B cell (primary cell): ENCODE measurements at places on chromosomes 16 and 17.

GRCh38 chr16:59740858-59741257, 1006.7 kb upstream of the GOT2 start:
- DNase-seq, result no peak

DNA sequence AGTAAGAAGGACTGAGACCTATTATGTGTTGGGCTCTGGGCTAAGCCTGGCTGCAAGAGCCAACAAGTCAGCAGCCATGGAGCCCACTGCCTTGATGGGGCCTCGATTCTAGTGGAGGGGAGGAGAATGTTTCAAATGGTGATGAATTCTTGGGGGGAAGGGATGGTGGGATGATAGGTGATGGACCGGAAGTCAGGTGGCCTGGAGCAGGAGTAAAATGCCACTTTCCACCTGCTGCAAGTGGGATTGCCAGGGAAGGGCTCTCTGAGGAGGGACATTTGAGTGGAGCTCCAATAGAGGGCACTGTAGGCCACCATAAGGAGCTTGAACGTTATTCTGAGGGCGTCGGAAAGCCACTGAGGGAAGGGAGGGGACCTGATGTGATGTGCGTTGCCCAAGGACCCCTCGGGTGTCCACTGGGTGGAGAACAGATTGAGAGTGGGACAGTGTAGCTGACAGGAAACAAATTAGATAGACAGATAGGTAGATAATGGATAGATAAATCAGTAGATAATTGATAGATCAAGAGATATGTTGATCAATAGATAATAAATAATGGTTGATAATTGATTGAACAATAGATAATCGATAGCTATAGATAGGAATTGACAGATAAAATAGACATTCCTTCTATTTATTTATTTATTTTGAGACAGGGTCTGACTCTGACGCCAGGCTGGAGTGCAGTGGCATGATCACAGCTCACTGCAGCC, 18.2 kb upstream of the NXPH3 start:
- DNase-seq, result peak; percentile 57

DNA sequence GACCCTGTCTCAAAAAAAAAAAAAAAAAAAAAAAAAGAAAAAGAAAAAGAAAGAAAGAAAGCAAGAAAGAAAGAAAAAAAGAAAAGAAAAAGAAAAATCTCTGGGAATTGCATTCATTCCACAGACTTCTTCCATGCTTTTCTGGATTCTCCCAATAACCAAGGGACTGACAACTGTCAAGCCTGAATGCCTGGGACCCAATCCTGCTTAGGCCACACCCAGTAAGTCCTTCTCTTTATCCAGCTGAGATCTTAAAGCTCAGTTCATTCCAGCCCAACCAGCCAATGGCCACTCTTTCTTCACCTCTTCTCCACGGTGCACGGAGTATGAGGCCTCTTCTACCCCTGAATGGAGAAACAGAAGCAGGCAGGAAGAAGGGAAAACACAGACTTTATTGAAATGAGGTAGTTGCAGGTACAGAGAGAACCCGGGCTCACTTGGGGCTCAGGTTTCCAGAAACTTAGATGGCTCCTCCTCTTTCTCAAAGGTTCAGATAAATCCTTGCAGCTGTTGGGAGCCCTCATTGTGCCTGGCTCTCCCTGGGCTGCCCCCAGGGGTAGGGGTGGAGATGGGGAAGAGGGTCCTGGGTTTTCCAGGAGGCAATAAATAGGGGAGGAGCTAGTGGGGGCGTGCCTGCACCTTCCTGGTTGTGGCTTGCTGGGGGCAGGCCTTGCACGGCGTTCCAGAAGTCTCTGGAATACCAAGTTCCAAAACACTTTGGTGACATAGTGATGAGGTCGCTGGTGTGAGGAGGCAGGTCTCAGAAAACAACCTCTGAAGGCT, 2.5 kb downstream of the HOXB1 start:
- no peak for DNase-seq

- DNase-seq, result no peak
Measured at GRCh38 chr17:3440451-3440850, 6.8 kb upstream of the OR1E2 start.

DNA sequence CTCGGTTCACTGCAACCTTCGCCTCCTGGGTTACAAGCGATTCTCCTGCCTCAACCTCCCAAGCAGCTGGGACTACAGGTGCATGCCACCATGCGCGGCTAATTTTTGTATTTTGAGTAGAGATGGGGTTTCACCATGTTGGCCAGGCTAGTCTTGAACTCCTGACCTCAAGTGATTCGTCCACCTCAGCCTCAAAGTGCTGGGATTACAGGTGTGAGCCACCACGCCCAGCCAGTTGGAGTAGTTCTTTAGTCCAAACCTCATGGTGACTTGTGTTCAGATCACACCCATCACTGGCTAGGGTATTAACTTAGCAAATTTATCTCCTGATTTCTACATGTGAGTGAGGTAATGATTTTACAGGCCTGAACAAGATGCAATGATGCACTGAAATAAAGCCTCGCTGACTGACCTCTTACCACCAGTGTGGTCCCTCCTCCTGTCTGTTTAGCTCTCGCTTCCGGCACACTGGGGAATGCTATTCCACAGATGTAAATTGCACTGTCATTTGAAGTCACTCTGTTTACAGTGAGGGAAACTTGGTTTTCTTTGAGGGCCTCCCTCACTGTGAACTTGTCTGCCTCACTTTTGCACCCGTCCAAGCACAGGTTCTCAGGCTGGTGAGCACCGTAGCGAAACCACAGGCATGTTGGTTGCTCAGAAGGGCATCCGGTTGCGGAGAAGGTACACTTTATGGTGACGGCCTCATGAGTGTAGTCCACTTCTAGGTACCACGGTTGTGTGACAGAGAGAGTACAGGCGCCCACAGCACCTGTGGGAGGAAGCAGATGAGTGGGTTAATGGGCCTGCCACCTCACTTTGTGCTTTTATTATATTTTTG, 5.5 kb downstream of the IGSF6 start:
- DNase-seq, result peak; percentile 77

GRCh38 chr17:59456923-59457615, 108.3 kb upstream of the DHX40 start:
- no peak for DNase-seq

GRCh38 chr17:76411247-76411646, 26.8 kb downstream of the SPHK1 start:
- no peak for DNase-seq

DNA sequence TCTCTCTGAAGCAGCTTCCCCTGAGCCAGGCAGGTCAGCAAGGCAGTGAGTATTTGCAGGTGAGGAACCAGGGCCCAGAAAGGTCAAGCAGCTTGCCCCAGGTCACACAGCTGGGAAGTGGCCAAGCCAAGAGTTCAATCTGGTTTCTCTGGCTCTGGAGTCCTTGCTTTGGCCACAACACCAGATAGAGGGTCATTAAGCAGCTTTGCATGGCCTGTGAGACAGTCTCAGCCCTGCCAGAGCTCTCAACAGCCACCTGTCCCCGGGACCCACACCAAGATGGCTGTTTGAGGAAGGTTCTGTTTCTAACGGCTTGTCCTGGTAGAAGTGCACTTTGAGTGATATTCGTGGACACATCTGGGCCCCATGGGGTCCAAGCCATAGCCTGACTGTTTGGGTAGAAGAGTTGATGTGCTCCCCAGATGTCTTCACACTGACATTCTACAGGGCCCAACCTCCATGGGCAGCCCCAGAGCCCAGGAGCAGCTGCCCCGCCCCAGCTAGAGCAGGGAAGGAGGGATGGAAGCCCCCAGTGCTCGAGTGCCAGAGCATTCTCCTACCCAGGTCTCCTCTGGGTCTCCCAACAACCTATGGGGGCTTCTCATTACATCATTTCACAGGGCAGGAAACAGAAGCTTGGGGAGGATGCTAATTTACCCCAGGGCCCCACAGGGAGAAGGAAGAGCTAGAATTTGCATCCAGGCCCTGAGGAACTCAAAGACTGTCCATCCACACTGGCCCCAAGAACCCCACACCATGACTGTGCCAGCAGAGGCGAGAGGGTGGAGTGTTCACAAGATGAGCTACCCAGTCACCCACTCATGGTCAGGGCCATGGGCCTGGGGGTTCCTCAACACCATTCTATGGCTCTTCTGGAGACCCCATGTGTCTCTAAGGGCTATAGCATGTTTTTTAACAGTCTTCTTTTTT, 107.3 kb upstream of the CDH5 start:
- no peak for DNase-seq

DNA sequence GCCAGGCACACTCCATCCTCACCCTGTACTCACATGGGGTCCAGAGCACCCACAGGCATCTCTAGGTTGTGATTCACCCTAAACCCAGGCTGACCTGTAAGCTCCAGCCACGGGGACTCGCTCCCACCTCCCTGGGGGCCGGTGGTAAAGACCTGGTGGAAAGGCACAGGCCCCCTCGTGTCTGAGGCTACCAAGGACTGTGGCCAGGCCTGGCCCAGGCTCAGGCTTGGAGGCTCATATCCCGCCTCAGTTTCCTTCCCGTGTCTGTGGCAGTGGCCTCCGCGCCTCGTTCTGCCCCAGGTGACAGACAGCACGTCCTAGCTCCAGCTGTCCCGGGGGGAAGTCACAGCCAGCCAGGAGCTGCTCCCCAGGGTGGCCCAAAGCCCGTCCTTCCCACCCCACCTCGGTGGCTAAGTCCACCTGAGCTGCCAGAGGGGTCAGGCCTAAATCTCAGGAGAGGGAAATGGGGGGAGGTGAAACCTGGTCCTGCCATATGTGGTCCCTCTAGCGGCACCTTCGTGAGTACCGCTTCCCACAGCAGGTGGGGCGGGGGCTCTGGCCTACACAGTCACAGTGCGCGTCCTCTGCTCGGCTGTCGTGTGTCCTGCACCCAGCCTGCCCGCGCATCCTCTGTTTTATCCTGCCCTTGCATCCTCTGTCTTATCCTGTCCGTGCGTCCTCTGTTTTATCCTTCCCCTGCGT, 12.6 kb downstream of the CDH15 start:
- DNase-seq, result no peak

DNA sequence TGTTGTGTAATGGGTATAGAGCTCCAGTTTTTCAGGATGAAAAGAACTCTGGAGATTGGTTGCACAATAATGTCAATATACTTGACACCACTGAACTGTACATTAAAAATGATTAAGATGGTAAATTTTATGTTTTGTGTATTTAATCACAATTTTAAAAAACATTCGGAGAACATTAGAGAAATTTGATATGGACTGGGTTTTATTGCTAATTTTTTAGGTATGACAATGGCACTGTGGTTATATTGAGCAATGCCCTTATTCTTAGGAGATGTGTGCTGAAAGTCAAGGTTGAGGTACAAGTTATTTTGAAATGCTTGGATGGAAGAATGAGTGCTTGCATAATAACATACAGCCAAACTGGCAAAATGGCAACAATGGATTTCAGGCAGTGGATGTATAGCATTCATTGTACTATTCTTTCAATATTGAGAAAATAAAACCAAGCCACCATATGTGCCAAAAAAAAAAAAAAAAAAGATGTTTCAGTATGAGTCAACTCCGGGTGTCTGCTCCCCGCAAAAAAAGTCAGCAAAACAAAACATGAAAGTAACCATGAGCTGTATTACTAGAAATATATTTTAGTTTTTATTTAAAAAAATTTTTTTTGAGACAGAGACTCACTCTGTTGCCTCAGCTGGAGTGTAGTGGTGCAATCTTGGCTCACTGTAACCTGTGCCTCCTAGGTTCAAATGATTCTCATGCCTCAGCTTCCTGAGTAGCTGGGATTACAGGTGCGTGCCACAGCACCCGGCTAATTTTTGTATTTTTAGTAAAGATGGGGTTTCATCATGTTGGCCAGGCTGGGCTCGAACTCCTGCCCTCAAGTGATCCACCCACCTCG, 19.8 kb downstream of the HOXB1 start:
- DNase-seq, result no peak

- no peak for DNase-seq
Measured at GRCh38 chr17:42865638-42866094, 14.7 kb downstream of the AOC3 start.

DNA sequence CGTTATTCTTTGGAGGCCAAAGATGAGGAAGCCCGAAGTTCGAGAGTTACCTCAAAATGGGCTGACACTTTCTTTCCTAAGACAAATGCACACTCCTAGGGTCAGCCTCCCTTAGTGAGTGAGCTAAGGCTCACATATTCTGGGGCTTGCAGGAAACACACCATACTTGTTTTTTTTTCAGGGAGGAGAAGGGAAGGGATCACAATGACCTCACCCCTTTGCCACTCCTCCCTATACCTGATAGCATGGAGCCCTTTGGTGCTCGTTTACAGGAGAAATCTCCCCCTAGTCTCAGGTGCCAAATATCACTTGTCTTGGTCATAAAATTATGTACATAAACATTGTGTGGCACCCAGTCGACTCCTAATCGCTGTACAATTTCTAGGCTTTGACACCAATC, 4.6 kb upstream of the TMEM100 start:
- no peak for DNase-seq

DNA sequence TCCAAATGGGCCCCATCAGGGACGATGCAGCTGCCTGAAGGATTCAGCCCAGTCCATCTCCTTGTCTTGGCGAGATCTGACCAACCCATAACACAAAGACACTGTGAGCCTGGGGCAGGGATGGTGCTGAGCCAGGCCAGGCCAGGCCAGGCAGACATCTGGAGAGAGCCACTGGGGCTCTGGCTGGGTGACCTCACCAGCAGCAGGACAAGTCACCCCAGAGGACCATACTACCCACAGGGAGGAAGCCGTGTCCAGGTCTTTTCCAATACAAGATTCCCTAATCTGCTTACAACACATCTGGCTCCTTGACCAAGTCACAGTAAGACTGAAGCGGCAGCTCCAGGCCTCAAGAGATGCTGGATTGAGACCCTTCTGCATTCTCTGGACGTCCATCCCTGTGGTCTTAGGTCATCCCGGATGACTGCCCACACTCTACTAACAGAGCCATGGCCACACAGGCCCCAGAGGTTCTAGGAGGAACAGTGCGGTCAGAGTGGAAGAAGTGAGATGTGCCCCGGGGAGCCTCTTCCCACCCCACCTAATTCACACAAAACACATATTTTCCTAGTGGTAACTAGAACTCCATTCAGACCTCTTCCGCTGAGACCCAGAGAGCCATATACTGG, 81.8 kb upstream of the RCVRN start:
- DNase-seq, result no peak
